ENCODE measurements at places on chromosomes 5 and 9.

DNA sequence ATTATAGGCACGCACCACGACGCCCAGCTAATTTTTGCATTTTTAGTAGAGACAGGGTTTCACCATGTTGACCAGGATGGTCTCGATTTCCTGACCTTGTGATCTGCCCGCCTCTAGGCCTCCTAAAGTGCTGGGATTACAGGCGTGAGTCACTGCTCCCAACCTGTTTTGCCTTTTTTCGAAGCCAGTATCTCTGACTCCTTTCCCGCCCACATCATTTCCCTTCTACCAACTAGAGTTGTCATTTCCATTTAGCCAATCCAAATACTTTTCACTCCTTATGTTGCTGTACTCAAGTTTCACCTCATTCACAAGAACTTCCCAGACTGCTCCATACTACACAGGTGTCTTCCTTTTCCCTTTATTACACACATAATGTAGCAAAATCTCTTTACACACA, 502.6 kb upstream of the CDH6 start:
- DNase-seq = no peak

- no peak for DNase-seq
Observed at GRCh38 chr5:42655982-42656650, 100.5 kb upstream of the CCDC152 start.

GRCh38 chr5:41459557-41459956, 50.8 kb downstream of the PLCXD3 start:
- no peak for DNase-seq

DNA sequence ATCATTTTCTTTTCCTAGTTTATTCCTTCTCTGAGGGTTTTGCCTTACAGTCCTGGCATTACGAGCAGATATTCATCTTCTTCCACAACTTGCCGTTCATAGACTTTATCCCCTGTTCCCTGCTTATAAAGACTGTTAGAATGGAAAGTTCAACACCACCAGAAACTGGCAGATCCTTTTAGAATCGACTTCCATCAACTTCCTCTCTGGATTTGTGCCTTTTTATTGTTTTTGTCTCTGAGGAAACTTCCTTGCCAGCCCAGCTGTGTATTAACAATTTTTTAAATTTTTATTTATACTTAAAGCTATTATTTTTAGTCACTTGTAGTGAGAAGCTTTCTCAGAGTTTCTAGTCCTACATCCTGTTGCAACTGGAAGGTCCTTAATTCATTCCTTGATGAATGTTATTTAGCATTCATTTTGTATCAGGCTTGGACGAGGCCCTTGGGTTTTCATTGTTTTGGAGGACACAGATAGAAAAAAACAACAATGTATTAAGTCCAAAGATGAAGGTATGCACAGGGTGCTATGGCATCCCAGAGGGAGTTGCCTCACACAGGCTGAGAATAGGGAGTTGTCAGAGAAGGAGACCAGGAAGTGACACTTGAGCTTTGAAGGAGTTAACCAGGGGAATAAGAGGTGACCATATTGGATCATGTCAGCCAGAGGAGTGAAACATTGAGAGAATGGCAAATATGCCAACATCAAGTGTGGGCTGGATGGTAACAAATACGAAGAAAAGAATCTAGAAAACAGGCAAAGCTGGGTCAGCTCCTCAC, 81.3 kb downstream of the ADAMTSL1 start:
- no peak for DNase-seq

DNA sequence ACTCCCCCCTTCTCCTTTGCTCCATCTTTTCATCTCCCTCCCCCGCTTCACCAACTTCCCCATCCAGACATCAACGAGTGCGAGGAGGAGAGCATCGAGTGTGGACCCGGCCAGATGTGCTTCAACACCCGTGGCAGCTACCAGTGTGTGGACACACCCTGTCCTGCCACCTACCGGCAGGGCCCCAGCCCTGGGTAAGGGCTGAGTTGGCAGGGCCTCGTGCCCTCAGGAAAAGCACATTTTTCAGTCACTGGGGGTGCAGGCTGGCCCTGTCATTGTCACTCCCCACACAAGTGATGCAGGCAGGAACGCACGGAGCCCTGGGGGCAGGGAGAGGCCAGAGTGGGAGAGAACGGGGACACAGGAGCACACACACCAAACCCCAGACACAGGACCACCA, 12.4 kb upstream of the ASS1 start:
- no peak for DNase-seq

DNA sequence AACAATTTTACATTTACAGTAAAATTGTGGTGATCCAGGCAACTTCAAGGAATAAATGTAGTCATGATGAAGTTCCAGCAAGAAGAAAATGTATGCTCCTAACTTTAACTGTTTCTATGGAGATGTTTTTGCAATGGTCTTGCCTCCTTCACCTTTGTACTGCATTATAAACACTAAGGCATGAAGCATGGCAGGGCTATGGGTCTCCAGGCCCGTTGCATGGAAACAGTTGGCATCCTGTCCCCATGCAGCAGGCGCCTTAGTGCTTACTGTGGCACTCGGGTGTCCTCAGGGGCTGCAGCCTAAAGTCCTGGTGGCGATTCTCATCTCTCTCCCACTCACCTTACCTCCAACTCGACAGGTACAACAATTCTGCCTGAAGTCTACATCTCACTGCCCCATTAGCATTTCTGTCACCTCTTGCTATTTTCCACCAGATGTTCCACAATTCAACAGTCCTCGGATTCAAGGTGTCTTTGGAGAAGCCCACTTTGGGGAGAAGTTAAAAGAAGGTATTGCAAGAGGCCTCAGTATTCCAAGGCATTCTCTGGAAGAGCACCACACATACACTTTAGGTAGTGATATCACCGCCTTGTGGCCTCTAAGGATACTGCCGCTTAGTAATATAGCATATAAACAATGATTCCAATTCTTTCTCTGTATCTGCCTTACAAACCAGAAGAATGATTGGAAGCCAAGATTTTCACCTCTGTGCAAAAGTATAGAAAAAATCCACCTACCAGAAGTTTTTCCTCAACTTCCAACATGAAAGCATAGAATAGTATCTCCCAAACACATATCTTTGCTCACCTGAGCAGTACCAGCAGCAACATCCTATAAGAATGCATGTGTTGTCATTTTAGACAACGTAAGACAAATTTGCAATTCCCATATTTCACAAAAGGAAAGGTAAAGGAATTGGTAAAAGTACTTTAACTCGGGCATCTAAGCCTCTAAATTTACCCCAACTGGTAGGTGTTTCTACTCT, 5.1 kb downstream of the LIFR start:
- peak; percentile 73 for DNase-seq

DNA sequence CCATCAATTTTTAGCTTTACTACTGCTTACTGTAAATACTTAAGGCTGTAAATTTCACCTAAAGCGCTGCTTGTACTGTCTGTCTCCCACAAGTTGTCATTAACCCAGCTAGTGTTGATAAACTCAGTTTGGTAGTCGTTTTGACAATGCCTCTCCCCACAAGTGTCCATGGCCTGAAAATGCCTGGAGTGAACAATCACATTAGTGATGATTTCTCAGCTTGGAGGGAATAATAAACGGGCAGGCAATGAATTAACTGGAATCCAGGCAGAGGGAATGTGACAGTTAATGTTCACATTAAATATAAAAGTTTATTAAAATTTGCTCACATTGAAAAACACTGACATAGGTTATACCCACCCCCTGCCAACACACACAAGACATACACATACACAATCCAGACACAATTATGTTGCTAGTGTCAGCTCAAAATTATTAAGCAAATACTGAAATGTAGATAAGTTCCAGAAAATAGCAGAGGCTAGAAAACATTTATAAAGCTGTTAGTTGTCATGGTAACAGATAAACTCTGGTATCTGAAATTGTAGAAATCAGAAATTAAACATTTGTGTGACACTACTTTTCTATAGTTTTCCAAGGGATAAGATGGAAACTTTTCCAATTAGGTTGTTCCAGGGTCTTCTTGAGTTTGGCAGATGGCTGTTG, 341.9 kb downstream of the DIRAS2 start:
- DNase-seq = no peak

DNA sequence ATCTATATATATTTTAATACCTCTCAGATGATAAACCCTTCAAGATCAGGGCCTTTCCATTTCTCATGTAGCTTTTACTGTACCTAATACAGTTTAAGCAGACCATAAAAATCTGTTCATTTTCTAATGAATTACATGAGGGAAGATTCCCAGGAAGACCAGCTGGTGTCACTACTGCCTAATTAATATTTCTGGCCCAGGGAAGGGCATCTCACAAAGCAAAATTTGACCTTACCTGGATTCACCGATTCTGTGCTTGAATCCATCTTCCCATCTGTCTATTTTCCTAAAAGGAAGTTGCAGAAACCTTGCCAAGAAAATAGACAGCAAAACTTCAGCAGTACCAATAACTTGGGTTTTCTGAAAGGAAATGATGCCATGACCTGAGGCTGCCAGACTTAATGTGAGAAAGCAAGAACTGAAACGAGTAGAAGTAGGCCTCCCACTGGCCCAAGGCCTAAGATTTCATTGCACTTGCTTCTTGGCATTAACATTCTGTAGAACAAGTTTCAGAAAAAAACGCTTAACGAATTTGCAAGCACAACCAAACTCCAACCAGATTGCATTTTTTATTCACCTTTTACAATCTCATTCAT, 83.0 kb upstream of the GLIS3 start:
- peak; percentile 63 for DNase-seq
